ENCODE measurements at places on chromosomes 4 and X.

GRCh38 chr4:174157106-174157607, 126.3 kb downstream of the FBXO8 start:
- no peaks in the 10 kb centered on the region for H3K4me1 ChIP-seq
- no peaks in the 10 kb centered on the region for H3K36me3 ChIP-seq
- no peak overlapping the region for H3K4me3 ChIP-seq
- DNase-seq, result no peak
- H3K27me3 ChIP-seq, result peaks cover 4% of the 10 kb centered on the region

- no peaks in the 10 kb centered on the region for H3K36me3 ChIP-seq
- H3K4me3 ChIP-seq, result no peak overlapping the region
- no peaks in the 10 kb centered on the region for H3K27me3 ChIP-seq
- H3K27ac ChIP-seq, result no peak overlapping the region
- H3K4me1 ChIP-seq, result no peaks in the 10 kb centered on the region
- no peak for DNase-seq
Observed at GRCh38 chr4:132275583-132276121, 873.4 kb upstream of the PCDH10 start.

- H3K4me1 ChIP-seq, result no peaks in the 10 kb centered on the region
- H3K27ac ChIP-seq, result no peak overlapping the region
- no peaks in the 10 kb centered on the region for H3K36me3 ChIP-seq
- no peak overlapping the region for H3K4me3 ChIP-seq
- H3K27me3 ChIP-seq, result no peaks in the 10 kb centered on the region
Observed at GRCh38 chr4:170009291-170009690, 16.9 kb downstream of the MFAP3L start.

DNA sequence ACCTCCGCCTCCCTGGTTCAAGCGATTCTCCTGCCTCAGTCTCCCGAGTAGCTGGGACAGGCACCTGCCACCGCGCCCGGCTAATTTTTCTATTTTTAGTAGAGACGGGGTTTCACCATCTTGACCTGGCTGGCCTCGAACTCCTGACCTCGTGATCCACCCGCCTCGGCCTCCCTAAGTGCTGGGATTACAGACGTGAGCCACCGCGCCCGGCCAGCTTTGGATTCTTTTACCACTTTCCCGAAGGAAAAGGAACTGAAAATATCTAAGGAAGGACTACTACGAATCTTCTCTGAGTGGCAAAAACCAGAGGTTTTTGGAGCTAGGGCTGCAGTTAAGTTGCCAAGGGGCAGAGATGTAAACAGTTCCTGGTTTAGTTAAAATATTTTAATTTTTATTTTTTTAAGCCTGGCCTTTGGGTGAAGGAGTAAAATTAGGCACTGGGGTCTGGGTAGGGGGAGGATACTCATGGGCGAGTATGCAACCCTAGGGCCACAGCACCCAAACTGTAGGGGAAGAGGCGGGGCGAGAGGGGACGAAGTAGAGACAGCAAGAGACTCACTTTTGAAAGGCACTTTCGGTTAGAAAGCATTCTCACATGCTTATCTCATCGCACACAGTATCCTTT, 525 bp upstream of the CISD2 start:
- peak overlapping the region; percentile 93 for H3K27ac ChIP-seq
- DNase-seq, result peak; percentile 2
- peaks cover 39% of the 10 kb centered on the region for H3K4me1 ChIP-seq

- H3K36me3 ChIP-seq, result no peaks in the 10 kb centered on the region
- H3K4me1 ChIP-seq, result no peaks in the 10 kb centered on the region
- no peak overlapping the region for H3K4me3 ChIP-seq
- H3K27me3 ChIP-seq, result no peaks in the 10 kb centered on the region
Observed at GRCh38 chr4:25449270-25449669, 72.2 kb downstream of the ANAPC4 start.

GRCh38 chr4:122616915-122617596, 3.8 kb downstream of the IL21 start:
- H3K4me3 ChIP-seq, result no peak overlapping the region
- peaks cover 7% of the 10 kb centered on the region for H3K4me1 ChIP-seq
- no peak for DNase-seq
- H3K27me3 ChIP-seq, result no peaks in the 10 kb centered on the region
- H3K27ac ChIP-seq, result peak overlapping the region; percentile 3

- no peak overlapping the region for H3K4me3 ChIP-seq
- no peak for DNase-seq
- H3K4me1 ChIP-seq, result no peaks in the 10 kb centered on the region
- H3K27ac ChIP-seq, result no peak overlapping the region
- H3K27me3 ChIP-seq, result no peaks in the 10 kb centered on the region
Observed at GRCh38 chr4:22552812-22553211, 36.9 kb upstream of the ADGRA3 start.

- no peaks in the 10 kb centered on the region for H3K27me3 ChIP-seq
- peaks cover 5% of the 10 kb centered on the region for H3K4me1 ChIP-seq
- H3K27ac ChIP-seq, result peak overlapping the region; percentile 76
- H3K36me3 ChIP-seq, result no peaks in the 10 kb centered on the region
- H3K4me3 ChIP-seq, result peak overlapping the region; percentile 84
Observed at GRCh38 chr4:47462799-47463234, 685 bp downstream of the COMMD8 start.

DNA sequence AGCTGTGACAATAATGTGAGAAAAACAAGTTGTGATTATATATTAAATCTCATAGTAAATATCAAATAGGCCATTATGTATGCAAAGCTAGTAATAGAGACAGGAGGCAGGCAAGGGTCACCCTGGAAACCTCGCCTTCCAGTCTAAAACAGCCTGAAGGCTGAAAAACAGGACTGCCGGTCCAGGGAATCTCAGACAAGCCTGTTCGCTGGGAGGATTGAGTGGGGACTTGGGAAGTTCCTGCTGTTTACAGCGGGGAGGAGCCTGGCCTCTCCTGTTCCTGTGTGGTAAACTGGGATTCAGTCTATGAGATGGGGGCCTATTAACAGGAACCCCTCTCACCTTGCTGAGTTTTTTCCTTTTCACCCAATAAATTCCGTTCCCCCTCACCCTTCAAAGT, 2317.3 kb downstream of the PCDH7 start:
- no peak overlapping the region for H3K4me3 ChIP-seq
- H3K36me3 ChIP-seq, result no peaks in the 10 kb centered on the region
- no peaks in the 10 kb centered on the region for H3K27me3 ChIP-seq
- H3K27ac ChIP-seq, result no peak overlapping the region
- no peaks in the 10 kb centered on the region for H3K4me1 ChIP-seq

DNA sequence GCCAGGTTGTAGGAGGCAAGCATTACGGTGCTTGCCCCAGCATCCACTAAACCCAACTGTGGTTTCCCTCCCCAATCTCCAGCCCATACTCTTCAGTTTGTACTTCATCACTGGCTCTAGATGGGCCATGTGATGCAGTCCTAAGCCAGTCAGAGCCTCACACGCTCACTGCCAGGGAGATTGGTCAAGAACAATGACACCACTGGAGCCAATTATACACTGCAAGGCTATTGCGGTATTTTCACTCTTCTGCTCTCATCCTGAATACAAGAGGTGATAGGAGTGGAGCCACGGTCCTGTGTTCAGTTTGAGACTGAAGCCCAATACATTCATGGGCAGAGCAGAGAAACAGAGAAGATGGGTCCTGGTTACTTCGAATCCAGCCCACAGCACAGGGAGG, 58.4 kb downstream of the SEPSECS start:
- no peaks in the 10 kb centered on the region for H3K4me1 ChIP-seq
- DNase-seq, result no peak

GRCh38 chrX:41596596-41596995, 92.2 kb upstream of the GPR34 start:
- no peaks in the 10 kb centered on the region for H3K36me3 ChIP-seq
- DNase-seq, result no peak
- H3K27ac ChIP-seq, result no peak overlapping the region
- H3K4me1 ChIP-seq, result no peaks in the 10 kb centered on the region
- no peak overlapping the region for H3K4me3 ChIP-seq

All from T-cell (primary cell).